Prostate gland (tissue), 2 donors: ENCODE measurements at places on chromosomes 5 and 9.
A peak's percentile ranks its signal among the peaks of the same experiment; 100 is the strongest.

GRCh38 chr9:124342776-124343485 lies 72.3 kb downstream of the PSMB7 start:
- DNase-seq: peak; percentile 58

DNA sequence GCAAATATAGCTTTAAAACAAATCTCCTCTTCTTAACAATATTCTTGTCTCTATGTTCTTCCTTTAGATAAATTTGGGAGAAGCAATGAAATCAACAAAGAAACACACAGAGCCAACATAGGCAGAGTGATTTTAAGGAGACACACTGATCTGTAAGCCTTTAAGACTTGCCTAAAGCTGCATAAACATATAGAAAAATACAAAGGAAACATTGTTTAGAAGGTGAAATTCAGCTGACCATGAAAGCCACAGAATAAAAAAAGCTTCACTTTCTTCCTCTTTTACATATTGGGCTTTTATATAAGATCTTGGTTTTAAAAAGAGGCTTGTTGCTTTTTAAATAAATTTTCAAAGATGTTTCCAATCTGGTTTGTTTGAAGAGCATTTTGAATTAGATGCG lies 1277.5 kb downstream of the EFNA5 start:
- no peak for DNase-seq

DNA sequence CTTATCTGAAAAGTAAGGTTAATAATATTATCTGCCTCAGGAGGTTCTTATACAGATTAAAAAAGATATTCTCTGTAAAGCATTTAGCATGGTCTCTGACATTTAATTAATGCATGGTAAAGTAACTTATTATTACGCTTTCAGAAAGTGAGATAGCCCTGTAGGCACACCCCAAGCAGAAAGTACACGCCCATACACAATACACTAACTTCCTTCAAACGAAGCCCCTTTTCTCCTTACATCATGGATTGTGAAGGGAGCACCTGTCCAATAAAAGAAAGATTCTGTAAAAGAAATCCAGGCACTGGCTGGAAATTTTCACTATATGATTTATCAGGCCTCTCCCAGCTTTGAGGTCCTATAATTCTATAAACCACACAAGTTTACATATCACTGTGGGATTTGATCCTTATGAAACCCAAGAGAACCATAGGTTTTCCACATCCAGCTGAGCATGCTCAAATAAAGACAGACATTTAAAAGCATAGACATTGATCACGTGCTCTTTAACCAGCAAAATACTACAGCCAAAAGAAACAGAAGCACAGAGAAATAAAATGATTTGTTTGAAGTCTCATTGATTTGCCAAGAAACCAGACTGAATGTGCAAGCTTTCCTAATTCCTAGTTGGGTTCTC lies 14.1 kb upstream of the NR3C1 start:
- no peak for DNase-seq

DNA sequence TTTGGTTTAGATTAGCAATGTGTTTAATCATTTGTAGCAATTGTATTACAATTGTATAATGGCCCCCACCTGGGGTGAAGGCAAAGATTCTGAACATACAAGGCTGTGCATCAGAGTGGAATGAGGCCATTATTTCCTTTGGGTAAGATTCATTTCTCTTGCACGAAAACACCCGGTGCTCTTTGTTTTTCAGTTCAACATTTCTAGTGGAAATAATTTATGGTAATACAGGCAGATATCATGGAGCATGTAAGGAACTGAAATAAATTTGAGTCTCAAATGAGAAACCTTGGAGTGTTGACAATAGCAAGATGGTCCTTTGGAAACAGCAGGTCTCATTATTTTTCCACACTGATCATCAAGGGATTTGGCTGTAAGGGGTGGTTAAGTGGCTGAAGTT lies 475.9 kb downstream of the GABRG2 start:
- DNase-seq: no peak

DNA sequence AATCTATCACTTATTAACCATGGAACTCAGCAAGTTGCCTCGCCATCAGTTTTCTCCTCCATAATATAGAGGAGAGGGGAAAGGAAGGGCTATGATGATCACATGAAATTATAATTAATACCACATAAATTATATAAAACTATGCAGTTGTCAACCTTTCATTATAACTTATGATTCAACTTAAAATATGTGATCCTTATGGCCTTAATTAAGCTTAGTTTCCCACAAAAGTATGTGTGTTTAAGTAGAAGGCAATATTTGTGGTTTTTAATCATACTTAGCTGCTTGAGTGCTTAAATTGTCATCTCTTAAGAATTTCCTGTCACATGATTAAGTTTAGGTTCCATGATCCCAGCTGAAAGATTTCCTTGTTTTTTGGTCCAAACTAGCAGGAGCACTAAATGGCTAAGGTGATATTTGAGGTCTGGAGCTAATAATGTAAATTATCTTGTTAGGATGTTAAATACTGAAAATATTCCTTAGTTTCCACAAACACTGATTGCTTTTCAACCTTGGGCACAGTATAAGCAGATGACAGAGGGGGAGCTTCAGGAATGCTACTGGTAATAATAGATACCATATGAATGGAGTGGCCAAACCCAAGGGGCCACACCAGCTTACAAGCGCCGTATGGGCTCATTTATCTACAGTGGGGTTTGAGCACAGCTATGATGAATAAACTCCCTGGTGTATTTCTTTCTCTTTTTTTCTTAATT lies 26.4 kb upstream of the F2R start:
- DNase-seq: no peak

- DNase-seq: no peak
These were observed 1938.4 kb upstream of the C9orf72 start for GRCh38 chr9:29511680-29512079.

GRCh38 chr5:91378752-91379211 lies 4.3 kb downstream of the ARRDC3 start:
- no peak for DNase-seq

GRCh38 chr9:121711281-121711680 lies 59.8 kb downstream of the DAB2IP start:
- no peak for DNase-seq

DNA sequence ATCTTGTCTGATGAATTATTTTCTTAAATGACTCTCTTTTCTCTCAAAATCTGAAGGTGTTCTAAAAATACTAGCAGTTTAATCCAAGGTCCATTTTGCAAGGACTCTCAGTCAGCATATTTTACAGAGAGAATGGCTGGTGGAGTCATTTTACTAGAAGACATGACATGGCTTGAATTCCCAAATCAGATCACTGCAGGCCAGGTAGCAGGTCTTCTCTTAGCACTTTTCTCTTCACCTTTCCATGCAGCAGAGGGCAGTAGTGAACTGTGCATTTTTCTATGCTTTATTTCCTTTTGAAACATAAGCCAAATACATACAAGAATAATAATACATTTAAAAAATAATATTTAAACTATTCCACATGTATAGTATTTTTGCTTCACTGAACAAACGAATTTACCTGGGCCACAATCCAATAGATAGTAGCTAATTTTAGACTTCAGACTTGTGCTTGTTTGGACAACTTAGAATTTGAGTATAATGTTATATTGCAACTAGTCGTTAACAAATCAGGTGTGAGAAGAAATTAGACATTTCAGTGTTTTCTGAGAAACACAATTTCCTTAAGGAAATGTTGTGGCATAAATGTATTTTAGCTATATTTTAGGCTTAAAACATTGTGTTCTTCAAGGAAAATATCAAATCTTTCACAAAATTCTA lies 289.4 kb upstream of the DAB2 start:
- peak; percentile 32 for DNase-seq

GRCh38 chr5:76920491-76920890 lies 32.4 kb upstream of the CRHBP start:
- DNase-seq: no peak

DNA sequence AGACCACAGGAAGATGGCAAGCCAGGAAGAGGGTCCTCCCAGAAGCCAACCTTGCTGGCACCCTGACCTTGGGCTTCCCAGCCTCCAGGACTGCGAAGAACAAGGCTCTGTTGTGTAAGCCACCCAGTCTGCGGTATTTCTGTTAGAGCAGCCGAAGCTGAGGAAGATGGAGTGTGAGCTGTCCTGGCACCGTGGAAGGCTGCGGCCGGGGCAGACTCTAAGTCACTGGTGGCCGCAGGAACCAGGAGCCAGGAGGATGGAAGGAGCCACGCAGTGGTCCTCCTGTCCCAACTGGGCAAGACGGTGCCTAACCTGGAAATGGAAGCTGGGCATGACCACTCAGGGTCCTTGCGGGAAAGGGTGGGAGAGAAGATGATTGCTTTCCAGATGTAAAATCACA lies 89.1 kb downstream of the ZNF354C start:
- no peak for DNase-seq

DNA sequence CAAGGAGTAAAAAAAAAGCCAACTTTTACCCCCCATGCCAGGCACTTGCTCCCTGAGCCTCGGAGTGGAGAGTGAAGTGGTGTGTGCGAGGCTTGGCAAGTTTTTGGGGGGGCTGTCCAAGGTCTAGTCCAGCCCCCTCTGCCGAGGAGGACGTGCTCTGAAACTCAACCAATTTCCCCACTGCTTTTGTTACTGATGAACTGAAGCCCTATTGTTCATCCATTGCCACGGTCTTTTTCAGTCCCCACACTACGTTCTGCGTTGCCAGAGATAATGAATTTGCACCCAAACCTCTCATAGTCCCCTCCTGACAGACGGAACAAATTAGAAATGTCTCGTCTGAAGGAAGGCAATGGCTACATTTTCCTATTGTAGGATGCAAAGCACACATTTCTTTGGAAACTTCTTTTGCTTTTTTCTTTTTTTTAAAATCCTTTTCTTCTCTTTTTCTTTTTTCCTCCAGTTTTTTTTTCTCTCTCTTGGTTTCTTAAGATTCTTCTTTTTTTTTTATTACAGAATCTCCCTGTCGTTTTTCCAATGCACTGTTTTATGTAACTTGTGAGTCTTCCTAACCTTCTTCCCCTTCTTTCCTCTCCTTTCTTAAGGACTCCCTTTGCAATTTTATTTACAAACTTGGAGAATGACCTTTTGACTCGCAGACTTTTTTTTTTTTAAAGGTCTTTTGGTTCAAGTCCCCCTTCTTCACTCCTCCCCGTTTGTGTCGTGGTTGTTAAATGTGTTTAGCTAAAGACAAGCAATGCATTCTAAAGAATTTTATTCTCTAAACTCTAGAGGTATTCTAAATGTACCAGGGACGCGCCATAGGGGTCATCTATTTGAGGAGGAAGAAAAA lies 209.5 kb downstream of the MEF2C start:
- no peak for DNase-seq

- DNase-seq: no peak
These were observed 286.8 kb upstream of the RPS23 start for GRCh38 chr5:82564963-82565362.

DNA sequence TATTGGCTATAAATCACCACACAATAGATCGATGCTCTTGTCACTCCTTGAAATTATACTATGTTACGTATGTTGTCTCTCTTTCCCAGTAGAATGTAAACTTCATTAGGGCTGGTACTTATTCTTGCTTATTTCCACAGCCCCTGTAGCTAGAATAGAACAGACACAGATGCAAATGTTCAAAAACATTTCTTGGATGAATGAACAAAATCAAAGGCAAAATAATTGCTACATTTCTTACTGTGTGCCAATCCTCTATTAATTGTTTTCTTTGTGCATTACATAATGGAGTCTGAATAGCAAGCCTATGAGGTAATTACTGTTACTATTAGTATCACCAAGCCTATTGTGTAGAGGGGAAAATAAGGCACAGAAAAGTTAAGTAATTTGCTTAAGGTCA lies 725 bp upstream of the OR13C2 start:
- DNase-seq: no peak

DNA sequence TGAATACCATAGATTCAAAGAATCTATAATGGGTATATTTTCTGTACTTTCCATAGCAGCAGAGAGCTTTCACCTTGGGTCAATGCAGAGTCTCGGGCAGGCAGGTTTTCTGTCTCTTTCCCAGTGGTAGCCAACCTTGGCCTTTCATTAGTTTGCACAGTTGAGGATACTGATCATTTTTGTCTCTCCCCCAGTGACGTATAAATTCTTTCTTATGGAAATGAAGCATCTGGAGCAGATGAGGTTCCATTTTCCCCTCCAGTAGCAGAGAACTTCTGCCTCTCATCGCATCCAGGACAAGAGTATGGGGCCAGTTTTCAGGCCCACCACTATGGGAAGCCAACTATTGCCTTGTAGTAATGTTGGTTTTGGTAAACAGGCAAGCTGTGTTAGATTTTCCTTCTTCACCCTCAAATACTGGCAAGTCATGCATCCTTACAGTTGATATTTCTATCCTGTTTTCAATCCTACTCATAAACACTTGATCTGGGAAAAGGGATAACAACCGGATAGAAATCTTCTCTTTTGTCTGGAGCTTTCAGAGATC lies 845.2 kb upstream of the CDH18 start:
- no peak for DNase-seq

GRCh38 chr5:12245429-12245828 lies 341.2 kb upstream of the CTNND2 start:
- DNase-seq: no peak

GRCh38 chr5:95673081-95673480 lies 9.7 kb downstream of the SPATA9 start:
- no peak for DNase-seq

DNA sequence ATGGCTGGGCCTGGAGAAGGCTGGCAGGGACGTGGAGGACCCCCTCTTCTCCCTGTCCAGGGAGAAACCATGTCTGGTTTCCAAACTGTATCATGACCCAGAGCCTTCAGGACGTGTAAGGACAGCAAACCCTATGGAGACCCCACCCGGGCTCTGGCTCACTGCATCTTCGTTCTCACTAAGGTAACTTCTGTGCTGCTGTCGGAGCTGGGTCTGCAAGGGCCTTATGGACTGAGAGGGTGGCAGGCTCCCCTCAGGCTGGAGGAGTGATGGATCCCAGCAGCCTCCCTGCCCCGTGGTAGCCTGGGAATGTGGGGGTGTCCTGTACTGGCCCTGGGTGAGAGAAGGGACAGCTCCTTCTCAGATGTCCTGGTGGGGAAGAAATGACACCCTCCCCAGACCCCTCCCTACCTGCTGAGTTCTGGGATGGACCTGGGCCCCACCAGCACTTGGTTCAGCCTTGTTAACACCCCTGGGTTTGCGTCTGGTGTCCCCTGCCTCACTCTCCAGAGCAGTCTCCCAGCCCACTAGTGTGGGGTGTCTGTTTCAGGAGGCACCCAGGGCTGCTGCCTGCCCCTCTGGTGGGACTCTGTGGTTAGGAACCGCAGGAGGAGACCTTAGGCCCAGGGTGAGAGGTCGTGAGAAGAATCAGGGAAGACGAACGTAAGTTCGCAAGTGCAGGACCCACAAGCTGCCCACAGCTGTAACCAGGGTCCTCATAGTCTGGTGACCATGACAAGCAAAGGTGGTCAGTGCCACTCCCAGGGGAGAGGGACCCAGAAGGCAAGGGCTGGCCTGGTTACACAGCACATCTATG lies 6.6 kb downstream of the SPATA31E1 start:
- DNase-seq: no peak

DNA sequence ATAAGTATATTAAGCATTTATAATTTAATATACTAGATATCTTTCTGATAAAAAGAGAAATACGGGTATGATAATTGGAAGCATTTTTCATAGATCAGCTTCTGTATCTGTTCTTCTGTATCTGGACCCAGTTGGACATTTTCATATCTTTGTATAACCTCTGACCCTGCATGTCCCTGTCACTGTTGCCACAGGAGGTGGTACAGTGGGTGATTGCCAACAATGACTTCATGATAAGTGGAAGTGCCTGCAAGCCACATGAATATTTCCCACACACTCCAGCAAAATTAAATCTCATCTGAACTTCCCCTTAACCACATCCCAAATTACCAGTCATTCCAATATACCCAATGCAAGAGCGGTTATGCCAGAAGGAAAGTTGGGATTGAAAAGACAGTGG lies 376.4 kb downstream of the ARRDC3 start:
- DNase-seq: no peak
